ENCODE measurements at places on chromosomes 5 and 9.

GRCh38 chr9:70588999-70589398 lies 174.5 kb upstream of the KLF9 start:
- no peak for DNase-seq

DNA sequence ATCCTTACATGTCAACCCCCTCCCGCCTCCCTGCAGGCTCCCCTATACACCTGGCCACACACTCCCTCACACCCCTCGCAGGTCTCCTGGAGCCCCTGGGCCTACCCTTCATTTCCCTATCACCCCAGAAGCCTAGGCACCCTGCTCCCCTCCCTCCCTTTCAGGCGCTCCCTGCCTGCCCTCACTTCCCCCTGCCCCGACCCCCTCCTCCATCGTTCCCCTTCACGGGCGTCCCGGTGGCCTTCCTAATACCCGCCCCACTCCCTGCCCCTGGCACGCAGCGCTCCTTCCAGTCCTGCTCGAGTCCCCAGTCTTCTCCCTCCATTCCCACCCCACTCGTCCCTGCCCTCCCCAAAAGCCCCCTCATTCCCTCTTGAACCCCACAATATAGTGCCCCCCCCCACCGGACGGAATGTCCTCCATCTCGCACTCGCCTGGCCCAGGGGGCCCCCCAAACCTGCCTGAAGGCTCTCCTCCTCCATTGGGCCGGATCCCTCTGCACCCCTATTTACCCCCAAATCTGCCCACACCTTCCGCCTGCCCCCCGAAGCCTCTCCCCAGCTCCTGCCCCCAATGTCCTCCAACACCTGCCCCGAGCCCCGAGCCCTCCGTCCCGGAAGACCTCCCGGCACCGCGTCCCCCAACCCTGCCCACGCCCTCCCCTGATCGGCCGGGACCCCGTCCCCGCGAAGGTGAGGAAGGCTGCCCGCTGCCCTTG lies 746 bp downstream of the STRBP start:
- DNase-seq, result no peak

- no peak for DNase-seq
Observed at GRCh38 chr9:106981396-106982287, 118.7 kb downstream of the ZNF462 start.

- DNase-seq, result no peak
Observed at GRCh38 chr5:173765029-173765644, 123.0 kb upstream of the CPEB4 start.

DNA sequence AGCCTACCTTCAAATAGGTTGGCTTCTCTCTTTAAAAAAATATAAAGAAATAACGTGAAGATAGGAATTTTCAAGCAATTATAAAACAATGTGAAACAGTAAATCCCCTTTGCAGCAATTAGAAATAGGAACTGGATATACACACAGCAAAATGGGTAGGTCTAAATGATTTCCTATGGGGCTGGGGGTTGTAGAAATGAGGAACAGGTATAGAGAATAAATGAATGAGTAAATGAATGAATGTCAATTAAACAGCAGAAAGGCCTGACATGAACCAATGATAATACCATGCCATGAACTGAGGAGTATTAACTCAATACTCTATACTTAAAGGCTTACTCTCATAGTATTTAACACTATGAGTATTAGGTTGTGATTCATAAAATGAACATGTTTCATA lies 21.6 kb downstream of the SSBP2 start:
- DNase-seq, result no peak

DNA sequence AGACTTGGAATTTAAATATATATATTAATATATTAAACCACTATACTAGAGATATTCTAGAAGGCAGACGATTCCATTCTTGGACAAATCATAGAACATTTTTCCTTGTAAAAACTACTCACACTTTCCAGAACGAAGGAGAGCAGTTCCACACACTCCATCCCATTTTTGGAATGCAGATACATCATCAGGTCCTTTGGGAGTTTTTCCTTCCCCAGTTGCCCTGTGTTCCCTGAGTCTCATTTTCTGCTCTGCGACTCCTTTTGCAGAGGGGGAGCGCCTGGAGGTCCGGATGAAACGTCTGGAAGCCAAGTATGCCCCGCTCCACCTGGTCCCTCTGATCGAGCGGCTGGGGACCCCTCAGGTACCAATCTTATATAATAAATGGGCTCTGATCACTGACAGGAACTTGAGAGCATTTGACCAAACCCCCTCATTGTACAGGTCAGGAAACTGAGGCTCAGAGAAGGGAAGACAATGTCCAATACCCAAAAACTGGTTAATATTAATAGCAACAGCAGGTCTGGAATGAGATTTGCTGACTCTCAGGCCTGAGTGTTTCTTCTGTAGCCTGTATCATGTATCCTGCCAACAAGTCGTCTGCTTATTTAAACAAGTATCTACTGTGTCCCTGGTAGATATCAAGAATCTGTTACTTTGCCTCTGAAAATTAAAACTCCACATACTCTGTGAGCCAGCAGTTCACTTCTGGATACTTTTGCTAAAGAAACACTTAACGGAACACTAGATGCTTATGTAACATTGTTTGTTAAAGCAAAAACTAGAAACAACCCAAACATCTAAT lies 76.8 kb upstream of the NIPAL4 start:
- no peak for DNase-seq

- no peak for DNase-seq
Observed at GRCh38 chr5:57408285-57408684, 74.3 kb downstream of the ACTBL2 start.

- DNase-seq, result no peak
Observed at GRCh38 chr9:128414461-128414860, 6.2 kb upstream of the CERCAM start.

- DNase-seq, result no peak
Observed at GRCh38 chr5:149372076-149372795, 6.9 kb downstream of the IL17B start.

DNA sequence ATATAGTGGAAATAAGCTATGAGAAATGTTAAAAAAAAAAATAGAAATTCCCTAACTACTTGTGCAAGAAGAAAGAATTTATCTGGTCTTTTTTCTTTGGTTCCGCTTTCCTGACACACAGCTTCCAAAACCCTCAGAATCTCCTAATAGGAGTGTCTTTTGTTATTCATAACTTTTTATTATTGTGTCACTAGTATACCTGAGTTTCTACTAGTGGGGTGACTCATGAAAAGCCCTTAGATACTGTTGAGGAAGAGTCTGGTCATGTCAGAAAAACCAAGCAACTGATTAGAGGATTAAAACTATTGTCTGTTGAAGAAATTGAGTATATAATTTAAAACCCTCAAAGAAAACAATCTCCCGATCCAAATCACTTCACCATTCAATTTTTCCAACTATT lies 152.8 kb upstream of the IFNE start:
- no peak for DNase-seq

DNA sequence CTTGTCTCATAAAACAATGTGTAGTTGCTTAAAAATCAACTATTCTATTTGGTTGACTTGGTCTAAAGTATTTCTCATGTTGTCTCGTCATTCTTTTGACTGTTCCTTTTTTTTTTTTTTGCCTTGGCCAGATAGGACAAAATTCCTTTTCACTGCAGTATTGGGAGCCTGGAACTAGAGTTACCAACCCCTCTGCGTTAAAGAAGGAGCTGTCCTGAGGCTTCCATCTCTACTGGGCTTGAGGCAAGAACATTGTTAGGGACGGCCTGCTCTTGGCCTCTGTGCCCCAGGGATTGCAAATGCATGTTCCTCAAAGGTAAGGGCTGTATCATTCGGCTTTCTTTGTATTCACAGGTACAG lies 1.4 kb upstream of the NPR2 start:
- DNase-seq, result no peak

DNA sequence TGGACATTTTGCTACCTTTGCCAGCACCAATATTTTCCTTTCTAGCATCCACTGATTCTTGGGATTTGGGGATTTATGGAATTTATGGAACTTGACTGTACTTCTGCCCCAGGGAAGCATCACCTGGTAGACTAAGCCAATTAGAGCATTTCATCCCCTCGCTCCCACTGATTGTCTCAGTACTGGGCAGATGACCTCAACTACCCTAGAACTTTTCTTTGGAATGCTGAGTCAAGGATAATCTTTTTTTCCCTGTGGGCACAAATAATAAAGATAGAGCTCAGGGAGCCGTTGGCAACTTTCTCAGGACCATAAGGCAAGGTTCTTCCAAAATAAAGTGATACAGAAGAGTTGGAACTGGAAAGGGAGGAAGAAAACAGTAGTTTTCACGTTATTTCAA lies 438.4 kb downstream of the PLK2 start:
- no peak for DNase-seq

DNA sequence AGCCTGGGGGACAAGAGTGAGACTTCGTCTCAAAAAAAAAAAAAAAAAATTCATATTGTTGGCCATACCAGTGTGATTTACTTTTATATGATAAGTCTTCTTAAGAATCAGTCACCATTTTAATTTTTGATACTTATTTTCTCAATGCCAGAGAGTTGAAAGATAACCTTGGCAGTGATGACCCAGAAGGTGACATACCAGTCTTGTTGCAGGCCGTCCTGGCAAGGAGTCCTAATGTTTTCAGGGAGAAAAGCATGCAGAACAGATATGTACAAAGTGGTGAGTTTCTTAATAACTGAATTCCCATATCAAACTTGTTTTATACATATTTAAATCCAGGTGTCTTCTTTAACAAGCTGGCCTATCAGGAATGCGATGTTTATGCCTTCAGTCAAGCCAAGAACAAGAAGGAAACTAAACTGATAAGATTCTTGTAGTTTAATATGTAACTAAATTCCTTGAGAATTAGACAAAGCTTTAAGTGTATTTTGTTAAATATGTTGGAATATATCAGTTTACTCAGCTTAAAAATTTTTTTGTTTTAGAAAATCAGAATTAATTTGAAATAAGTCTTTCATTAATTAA lies 81.5 kb downstream of the NIPBL start:
- no peak for DNase-seq

- no peak for DNase-seq
Observed at GRCh38 chr9:72577212-72577753, 55.9 kb downstream of the TMC1 start.

GRCh38 chr9:119280740-119281485 lies 88.3 kb downstream of the BRINP1 start:
- no peak for DNase-seq

DNA sequence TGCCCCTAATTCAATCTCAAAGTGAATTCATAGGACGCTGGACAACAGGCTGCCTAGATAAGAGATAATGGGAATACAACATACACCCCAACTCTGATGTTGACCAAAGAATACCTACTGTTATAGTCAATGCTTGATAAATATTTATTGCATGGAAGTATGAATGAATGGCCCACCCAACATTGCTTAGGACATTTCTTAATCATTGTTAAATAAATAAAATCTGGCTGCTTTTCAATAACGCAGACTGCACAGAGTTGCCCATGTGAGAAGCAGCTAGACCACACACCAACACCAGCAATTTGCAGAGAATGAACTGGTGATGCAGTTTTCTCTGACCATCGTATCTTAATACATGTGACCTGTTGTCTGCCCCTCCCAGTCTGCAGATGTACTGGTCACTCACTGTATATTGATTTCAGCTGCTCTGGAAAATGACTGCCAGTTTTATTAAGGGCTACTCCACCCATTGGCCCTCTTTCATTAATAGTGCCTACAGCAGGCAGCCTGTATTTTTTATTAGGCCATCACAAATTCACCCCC lies 236.2 kb upstream of the WWC1 start:
- DNase-seq, result no peak

DNA sequence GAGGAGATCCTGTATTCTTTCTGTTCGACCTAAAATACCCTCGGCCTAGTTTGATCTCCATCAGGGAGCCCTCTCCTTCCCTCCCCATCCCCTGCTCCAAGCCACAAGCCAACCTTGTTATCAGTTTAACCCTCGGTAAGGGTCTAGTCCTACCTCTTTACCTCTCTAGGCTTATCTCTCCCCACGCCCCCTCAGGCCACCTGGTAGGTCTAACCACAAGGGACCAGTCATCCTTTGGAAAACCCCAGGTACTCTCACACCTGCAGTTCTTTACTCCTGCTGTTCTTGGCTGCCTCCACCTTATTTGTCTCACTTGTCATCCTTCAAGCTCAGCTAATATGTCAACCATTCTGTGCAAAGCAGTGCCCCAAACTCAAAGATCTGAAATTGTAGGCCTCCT lies 78.7 kb downstream of the RAD23B start:
- no peak for DNase-seq

DNA sequence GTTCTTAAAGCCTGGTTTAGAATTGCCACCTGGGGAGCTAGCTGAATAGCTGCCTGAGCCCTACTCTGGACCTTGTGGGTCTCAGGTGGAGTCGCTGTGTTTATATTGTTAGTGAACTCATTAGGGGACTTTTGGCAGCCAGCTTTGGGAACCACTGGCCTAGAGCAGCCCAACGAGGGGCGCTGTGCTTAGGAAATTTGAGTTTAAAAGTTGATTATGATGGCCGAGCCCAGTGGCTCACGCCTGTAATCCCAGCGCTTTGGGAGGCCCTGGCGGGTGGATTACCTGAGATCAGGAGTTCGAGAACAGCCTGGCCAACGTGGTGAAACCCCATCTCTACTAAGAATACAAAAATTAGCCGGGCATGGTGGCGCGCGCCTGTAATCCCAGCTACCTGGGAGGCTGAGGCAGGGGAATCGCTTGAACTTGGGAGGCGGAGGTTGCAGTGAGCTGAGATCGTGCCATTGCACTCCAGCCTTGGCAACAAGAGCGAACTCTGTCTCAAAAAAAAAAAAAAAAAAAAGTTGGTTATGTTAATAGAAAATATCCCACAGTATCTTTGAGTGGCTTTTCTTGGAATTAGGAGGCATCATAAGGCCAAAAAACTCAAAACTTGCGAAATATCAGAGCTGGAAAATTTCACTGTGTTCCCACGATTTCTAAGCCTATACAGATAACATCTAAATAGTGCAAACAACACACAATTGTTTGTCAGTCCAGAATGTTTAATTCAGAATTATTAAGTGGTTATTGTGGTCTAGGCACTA lies 809 bp downstream of the MCCC2 start:
- DNase-seq, result no peak

DNA sequence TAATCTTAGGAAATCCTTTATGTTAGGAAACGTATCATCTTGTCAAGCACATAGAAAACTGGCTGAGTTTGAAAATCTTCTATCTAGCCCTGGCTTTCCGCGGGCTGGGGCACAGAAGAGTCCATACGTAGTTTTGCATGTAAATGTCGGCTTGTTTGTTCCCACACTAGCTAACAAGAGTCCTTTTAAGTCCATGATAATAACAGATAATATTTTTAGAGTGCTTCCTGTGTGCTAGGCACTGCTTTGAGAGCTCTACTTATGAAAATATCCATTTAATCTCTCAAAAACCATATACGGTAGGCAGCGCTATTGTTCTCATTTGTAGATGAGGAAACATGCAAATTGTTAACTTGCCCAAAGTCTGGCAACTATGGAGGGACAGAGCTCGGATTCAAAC lies 40.5 kb downstream of the FYB1 start:
- DNase-seq, result no peak
